NCI-H1436 (cell line): ENCODE measurements at places on chromosomes 1 and 21.

- DNase-seq, result no peak
Observed at GRCh38 chr1:235885655-235886262, 19.1 kb upstream of the LYST start.

DNA sequence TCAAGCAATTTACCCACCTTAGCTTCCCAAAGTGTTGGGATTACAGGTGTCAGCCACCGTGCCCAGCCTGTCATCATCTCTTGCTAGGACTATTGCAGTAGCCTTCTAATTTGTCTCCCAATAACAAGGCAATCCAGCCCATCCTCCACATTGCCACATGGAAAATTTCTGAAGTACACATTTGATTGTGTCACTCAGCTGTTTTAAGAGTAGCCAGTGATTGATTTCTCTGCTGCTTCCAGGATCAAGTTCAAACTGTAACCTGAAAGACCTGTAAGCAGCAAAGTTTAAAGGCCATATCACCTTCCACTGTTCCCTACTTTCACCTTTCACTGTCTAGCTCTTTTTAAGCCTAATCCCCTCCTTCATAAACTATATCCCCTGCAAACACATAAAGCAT lies 7.8 kb upstream of the ELK4 start:
- no peak for DNase-seq

- no peak for DNase-seq
Observed at GRCh38 chr1:115440733-115441132, 102.7 kb upstream of the NGF start.

- DNase-seq, result no peak
Observed at GRCh38 chr1:41952208-41952607, 33.5 kb upstream of the HIVEP3 start.

DNA sequence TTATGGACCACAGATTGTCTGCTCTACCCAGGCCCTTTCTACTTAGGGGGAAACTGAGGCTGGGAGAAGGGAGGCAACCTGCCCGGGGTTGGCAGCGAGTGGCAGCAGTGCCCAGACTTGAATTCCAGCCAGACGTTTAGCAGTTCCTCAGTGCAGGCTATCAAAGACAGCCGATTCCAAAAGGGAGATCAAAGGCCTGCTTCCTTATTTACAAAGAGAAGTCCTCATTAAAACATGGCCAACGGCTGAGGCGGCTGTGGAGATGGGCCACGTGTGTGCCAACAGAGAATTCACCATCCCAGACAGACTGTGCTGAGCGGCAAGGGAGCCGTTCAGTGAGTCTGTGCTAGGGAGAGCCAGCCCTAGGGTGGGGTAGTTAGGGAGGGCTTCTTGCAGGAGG lies 27.7 kb downstream of the C1QB start:
- DNase-seq, result no peak

DNA sequence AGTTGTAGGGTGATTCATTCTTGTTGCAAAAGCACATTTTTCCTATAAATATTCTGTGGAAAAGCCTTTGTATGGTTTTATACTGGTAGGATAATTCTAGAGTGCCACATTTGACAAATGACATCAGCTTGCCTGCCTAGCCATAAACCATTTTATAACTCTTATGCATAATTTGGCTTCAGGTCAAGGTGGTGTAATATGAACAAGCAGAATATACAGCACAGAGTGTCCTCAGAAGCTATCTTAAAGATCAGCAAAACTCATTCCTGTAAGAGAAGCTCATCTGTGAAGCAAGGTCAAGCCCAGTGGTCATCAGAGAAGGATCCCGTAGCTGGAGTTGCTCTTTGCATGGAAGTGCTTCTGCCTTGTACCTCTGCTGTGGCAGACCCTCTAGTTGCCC lies 24.0 kb upstream of the C1orf21 start:
- no peak for DNase-seq

GRCh38 chr1:29084196-29084521 lies 39.5 kb downstream of the TMEM200B start:
- DNase-seq, result no peak

- no peak for DNase-seq
Observed at GRCh38 chr1:21821385-21822019, 9.4 kb downstream of the LDLRAD2 start.

GRCh38 chr1:26408604-26409003 lies 2.0 kb upstream of the LIN28A start:
- DNase-seq, result no peak

GRCh38 chr1:222299524-222299923 lies 248.4 kb downstream of the HHIPL2 start:
- DNase-seq, result no peak

DNA sequence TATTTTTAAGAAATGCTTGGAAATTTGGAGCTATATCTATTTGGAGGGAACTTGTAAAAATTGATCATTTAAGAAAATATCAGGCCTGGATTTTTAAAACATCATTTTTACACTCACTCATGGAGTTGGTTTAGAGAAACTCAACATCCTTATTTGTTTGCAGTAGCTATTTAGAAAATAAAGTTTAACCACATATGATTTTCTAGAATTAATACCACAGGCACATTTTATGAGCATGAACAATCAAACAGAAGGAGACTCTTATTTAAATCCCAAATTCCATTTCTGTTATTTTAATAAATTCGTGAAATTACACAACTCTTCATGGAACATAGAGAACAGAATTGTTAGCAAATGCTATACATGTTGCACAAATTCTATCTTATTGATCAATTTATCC lies 3.2 kb downstream of the CDKN2C start:
- DNase-seq, result no peak

- DNase-seq, result no peak
Observed at GRCh38 chr1:26280333-26281042, 602 bp downstream of the SH3BGRL3 start.

GRCh38 chr1:63603810-63604209 lies 10.6 kb downstream of the PGM1 start:
- no peak for DNase-seq

DNA sequence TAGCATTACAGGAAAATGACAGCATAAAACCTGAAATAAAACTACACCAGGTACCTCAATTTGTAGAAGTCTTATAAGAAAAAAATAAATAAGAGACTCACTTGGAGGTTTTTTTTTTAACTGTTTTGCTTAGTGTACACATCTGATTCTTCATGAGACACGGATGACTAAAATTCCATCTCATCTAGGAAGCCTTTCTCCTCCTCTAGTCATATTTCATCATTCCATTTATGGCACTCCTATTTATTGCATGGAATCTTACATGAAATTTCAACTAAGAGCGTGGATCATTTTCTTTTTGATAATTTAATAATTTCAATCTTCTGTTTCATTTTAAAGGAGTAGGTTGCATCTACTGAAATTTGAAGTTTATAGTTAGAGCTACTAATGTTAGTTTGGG lies 1.6 kb upstream of the PTGS2 start:
- DNase-seq, result no peak

DNA sequence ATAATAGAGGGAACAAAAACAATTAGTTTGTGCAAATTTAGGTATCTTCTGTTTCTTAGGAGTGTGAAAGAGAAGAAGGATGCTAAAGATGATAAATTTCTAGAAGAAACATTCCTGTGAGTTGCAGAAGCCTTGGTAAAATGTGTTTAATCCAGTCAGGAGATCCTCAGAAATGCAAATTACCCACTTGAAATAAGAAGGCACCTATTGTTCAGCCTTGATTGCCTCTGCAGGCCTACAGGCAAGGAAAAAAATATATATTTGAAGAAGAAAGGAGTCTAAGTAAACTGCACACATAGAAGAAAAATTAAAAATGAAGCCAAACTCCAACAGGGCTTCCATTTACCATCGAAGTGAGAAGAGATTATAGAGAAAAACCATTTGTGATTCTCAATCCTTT lies 51.0 kb upstream of the LHX8 start:
- no peak for DNase-seq

- DNase-seq, result no peak
Observed at GRCh38 chr1:206029484-206029883, 5.8 kb upstream of the CTSE start.

- no peak for DNase-seq
Observed at GRCh38 chr1:230599926-230600656, 42.2 kb upstream of the COG2 start.

- DNase-seq, result no peak
Observed at GRCh38 chr1:234148350-234148749, 224.9 kb upstream of the COA6 start.

DNA sequence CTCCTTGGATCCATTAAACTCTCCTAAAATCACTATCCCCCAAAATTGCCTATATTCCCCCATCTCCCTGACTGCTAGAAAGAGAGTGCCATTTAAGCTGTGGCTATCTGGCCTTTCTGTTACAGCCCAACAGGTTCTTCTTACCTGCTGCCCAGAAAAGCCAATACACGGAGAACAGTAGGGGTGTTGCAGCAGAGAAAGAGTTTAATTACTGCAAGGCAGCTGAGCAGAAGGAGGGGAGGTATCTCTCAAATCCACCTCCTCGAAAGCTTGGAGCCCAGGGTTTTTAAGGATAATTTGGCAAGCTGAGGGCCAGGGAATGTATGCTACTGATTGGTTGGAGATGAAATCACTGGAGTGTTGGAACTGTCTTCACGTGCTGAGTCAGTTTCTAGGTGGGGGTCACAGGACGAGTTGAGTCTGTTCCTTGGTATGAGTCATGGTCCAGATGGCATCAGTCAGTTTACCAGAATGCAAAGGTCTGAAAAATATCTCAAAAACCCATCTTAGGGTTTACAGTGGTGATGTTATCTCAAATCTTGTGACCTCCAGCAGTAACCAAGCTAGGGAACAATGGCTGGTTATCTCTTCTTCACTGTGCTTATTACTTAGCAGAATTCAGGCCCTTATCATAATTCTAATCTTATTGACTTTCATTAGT lies 89.8 kb downstream of the SMYD3 start:
- DNase-seq, result no peak

GRCh38 chr1:31155216-31155806 lies 84.4 kb downstream of the NKAIN1 start:
- peak; percentile 56 for DNase-seq

- no peak for DNase-seq
Observed at GRCh38 chr1:224632921-224633321, 16.8 kb downstream of the CNIH3 start.

GRCh38 chr1:35902671-35903070 lies 19.7 kb downstream of the AGO1 start:
- DNase-seq, result no peak

GRCh38 chr1:206829875-206830274 lies 35.5 kb upstream of the IL20 start:
- no peak for DNase-seq

- peak; percentile 8 for DNase-seq
Observed at GRCh38 chr1:53398576-53399365, 60.4 kb upstream of the DMRTB1 start.

DNA sequence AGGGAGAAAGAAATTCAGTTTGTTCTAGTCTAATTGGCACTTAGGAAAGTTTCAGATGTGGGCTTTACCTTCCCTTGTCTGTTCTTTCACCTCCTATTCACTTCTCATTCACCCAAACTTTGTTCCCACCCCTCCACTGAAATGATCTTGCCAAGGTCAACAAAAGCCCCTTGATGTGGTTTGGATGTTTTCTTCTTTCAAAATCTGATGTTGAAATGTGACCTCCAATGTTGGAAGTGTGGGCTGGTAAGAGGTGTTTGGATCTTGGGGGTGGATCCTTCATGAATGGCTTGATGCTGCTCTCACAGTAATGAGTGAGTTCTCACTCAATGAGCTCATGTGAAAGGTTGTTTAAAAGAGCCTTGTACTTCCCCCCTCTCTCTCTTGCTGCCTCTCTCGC lies 379.3 kb downstream of the HHIPL2 start:
- DNase-seq, result no peak

DNA sequence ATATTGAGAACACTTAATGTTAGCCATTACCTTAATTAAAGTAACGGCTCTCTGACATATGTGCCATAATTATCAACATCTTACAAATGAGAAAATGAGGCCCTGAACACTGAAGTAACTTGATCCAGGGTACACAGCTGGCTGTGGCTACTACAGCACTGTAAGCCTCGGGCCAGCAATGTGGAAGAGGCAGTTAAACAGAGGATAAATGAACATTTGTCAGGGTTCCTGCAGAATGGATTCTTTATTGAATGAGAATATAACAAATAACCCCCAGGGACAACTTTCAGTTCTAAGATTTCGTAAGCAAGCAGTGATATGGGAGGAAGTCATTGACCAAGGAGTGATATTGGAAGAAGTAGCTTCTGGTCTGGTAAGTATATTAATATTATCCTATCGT lies 70.5 kb upstream of the SCYL3 start:
- DNase-seq, result no peak

DNA sequence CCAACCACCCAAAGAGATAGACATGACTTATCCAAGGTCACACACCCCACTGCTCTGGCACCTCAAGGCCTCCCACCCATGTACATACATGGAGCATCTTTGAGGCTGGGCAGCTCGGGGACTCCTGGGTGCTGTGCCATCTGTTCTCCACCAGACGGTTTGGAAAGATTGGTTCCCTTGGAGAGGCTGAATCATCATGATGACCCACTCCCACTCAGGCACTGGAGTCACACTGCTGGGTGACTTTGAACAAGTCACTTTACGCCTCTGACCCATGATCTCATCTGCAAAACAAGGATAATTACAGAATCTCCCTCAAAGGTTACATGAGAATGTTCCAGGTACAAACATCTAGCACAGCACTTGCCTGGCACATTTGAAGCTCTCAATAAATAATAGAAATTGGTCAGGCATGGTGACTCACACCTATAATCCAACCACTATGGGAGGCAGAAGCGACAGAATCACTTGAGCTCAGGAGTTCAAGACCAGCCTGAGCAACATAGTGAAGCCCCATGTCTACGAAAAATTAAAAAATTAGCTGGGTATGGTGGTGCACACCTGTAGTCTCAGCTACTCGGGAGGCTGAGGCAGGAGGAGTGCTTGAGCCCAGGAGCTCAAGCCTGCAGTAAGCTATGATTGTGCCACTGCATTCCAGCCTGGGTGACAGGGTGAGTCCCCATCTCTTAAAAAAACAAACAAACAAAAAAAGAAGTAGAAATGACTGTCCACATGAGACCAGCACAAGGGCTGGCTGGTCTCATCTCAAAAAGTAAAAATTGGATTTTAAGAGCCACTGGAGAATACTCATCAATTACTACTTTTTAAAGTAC lies 74.9 kb downstream of the RRAGC start:
- DNase-seq, result no peak

GRCh38 chr1:186498695-186499389 lies 37.9 kb upstream of the PDC start:
- no peak for DNase-seq

DNA sequence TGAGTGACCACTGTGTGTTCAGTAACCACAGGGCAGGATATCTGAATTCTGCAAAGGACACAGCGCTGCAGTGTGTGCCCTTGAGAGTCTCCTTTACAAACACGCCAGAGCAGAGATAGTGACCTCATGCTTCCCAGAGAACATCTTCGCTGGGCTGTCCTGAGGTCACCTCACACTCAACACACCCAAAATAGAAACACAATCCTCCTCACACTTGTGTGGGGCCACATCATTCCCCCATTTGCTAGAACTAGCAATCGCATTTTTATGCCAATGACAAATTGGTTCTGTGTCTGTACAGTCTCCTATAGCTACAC lies 140.1 kb upstream of the NRIP1 start:
- DNase-seq, result no peak
